ENCODE measurements at places on chromosomes 16 and 17.

DNA sequence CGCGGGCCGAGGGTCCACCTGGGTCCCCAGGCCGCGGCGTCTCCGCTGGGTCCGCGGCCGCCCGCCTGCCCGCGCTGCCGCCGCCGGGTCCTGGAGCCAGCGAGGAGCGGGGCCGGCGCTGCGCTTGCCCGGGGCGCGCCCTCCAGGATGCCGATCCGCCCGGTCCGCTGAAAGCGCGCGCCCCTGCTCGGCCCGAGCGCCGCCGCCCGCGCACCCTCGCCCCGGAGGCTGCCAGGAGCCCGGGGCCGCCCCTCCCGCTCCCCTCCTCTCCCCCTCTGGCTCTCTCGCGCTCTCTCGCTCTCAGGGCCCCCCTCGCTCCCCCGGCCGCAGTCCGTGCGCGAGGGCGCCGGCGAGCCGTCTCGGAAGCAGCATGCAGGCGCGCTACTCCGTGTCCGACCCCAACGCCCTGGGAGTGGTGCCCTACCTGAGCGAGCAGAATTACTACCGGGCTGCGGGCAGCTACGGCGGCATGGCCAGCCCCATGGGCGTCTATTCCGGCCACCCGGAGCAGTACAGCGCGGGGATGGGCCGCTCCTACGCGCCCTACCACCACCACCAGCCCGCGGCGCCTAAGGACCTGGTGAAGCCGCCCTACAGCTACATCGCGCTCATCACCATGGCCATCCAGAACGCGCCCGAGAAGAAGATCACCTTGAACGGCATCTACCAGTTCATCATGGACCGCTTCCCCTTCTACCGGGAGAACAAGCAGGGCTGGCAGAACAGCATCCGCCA, 504 bp downstream of the FOXC2 start:
- DNase-seq = peak; percentile 65

- DNase-seq = no peak
Measured at GRCh38 chr17:14579716-14580115, 278.8 kb downstream of the HS3ST3B1 start.

DNA sequence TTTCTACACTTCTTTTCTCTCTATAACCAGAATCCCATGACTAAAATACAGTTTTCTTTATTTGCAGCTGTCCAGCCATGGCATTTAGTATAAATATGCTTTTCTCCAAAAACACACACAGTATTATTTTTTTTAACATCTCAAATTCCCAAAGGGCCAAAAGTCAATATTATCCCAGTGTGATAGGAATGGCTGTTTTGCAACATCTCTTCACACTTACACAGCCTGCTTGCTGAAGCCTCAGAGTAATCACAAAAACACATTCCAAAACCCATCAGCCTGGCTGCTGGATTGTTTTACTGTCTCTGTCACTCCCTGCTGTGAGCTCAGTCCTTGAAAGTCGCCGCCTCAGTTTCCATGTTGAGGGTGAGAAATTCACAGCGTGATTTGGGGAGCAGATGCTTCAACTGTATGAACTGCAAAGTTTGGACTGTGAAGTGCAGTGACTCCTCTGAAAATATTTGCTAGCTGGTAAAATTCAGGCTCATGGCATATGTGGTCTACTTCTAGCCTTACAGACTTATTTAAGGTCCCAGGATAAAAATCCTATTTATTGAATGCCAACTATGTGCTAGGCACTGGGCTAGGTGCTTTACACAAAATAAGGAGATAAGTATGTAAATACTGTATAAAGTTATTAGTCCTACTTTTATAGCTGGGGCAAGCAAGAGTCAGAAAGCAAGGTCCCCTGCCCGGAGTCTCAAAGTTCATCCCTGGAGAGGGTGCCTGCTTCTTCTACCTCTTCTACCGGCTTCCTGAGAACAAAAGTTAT, 116.5 kb downstream of the SOCS1 start:
- no peak for DNase-seq

- DNase-seq = no peak
Measured at GRCh38 chr16:89401641-89402445, 88.5 kb downstream of the ANKRD11 start.

GRCh38 chr17:80262775-80263244, 2.2 kb downstream of the RNF213 start:
- DNase-seq = peak; percentile 57

DNA sequence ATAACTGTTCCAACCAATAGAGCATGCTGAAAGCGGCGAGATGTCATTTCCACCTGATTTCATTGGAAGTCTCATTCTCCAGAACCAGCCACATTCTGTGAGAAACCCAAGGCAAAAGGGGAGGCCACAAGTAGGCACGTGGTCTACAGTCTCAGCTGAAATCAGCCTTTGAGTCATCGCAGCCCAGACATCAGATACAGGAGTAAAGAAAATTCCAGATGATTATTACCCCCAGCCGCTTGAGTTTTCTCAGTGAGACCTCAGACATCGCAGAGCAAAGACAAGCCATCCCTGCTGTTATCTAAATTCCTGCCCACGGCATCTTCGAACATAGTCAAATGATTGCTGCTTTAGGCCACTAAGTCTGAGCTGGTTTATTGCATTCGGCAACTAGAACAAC, 23.1 kb downstream of the STAT3 start:
- no peak for DNase-seq

DNA sequence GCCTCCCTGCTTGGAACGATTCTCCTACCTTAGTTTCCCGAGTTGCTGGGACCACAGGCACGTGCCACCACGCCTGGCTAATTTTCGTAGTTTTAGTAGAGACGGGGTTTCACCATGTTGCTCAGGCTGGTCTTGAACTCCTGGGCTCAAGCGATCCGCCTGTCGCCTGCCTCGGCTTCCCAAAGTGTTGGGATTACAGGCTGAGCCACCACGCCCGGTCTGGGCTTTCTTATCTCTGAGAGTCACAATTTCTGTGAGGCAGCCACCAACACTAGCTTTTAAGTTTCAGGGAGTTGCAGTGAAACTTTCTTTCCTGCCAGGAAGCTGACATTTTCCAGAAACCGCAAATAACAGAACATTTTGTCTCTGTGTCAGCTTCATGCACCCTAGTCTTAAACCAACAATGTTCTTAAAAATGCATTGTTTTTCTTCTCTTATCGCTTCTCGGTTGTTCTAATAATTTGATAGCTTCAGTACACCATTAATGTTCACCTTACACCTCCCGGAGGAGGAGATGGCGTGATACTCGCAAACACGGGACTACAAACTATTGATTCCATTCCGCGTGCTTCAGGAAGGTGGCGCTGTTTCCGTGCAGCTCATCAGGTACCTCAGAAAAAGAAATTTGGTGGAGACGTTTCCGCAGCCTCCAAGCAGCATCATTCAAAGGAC, 7.4 kb upstream of the DHRS7B start:
- peak; percentile 77 for DNase-seq

DNA sequence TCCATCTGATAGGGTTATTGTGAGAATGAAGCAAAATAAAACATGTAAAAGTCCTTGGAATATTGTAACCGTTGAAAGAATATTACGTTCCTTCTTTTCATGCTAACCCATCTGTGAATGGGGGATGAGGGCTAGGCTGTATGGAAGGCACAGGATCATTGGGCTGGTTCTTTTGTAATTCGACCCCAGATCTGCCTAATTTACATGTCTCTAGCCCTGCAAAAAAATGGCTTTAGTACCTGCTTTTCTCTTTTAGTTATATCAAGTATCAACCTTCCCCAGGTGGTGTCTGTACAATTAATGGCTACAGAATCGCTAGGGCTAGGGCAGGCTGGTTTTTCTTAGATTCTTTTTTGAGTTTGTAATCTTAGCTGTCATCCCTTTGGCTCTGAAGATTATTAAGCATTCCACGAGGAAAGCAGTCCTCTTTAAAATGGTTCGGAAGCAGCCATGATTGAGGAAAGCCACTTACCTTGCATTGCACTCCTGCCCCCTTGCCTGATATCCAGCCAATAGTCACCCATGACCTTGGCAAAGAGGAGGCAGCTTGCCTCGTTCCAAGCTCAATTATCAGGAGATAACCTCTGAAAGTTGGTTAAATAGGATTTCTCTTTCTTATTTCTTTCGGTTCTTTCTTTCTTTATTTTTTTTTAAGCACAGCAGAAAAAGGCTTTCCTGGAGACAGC, 153.9 kb upstream of the ZKSCAN2 start:
- DNase-seq = no peak

- no peak for DNase-seq
Measured at GRCh38 chr17:56737421-56738161, 96.1 kb downstream of the C17orf67 start.

GRCh38 chr17:31394544-31394943, 3.1 kb downstream of the RAB11FIP4 start:
- peak; percentile 88 for DNase-seq
